ENCODE measurements at places on chromosomes 2 and 18. TPM values are rescaled to one million over a fixed set of nuclear protein-coding genes. Genes with fewer than 3 reads are reported as not detected.
A peak's percentile ranks its signal among the peaks of the same experiment; 100 is the strongest.

The SKOR2 gene
- total RNA-seq, result not detected

The SERPINB3 gene
- total RNA-seq, result not detected

The ABCB11 gene
- total RNA-seq, result not detected

- no peaks in the 10 kb centered on the region for H3K27me3 ChIP-seq
- peak overlapping the region; percentile 74 for H3K27ac ChIP-seq
- no peak overlapping the region for H3K4me3 ChIP-seq
- peaks cover 26% of the 10 kb centered on the region for H3K4me1 ChIP-seq
- H3K36me3 ChIP-seq, result no peaks in the 10 kb centered on the region
These were observed 25.1 kb upstream of the ARHGAP25 start for GRCh38 chr2:68709421-68709911.

- no peak overlapping the region for H3K4me3 ChIP-seq
- peaks cover 18% of the 10 kb centered on the region for H3K4me1 ChIP-seq
- DNase-seq, result no peak
- no peak overlapping the region for H3K27ac ChIP-seq
- peaks cover 42% of the 10 kb centered on the region for H3K27me3 ChIP-seq
- no peaks in the 10 kb centered on the region for H3K36me3 ChIP-seq
These were observed 11.6 kb downstream of the RAMP1 start for GRCh38 chr2:237870754-237871651.

DNA sequence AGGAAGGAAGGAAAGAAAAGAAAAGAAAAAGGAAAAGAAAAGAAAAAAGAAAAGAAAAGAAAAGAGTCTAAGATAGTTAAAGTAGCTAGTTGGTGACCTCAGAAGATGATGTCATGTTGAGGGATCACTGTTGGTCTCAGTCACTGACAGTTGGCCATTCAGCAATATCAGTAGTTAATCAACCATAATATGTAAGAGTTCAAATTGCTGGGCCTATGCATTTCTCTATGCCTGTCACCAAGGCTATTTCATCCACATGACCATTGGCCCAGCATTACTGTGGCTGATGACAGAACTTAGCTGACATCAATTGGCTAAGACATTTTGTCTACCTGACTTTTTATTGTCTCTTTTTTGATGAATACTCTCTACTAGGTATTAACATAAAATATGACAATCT lies 435.5 kb upstream of the CRIM1 start:
- H3K27me3 ChIP-seq, result no peaks in the 10 kb centered on the region
- H3K4me3 ChIP-seq, result no peak overlapping the region
- no peaks in the 10 kb centered on the region for H3K36me3 ChIP-seq
- no peak for DNase-seq

GRCh38 chr2:118593257-118593656 lies 254.2 kb downstream of the EN1 start:
- H3K36me3 ChIP-seq, result no peaks in the 10 kb centered on the region
- no peak for DNase-seq
- no peak overlapping the region for H3K27ac ChIP-seq
- peaks cover 14% of the 10 kb centered on the region for H3K27me3 ChIP-seq
